ENCODE measurements at places on chromosomes 11 and 22.

DNA sequence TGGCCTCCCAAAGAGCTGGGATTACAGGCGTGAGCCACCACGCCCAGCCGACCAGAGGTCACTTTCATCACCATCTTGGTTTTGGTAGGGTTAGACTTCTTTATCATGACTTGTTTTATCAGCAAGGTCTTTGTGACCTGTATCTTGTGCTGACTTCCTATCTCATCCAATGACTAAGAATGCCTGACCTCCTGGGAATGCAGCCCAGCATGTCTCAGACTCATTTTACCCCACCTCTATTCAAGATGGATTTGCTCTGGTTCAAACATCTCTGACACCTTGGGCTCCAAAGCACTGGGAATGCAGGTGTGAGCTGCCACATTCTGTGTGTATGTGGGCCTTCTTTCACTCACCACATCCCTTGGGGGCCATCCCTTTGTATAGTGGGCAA lies 5.1 kb upstream of the TALDO1 start:
- no peak for DNase-seq

- no peak for DNase-seq
Observed at GRCh38 chr11:126134461-126135155, 71.9 kb upstream of the CDON start.

DNA sequence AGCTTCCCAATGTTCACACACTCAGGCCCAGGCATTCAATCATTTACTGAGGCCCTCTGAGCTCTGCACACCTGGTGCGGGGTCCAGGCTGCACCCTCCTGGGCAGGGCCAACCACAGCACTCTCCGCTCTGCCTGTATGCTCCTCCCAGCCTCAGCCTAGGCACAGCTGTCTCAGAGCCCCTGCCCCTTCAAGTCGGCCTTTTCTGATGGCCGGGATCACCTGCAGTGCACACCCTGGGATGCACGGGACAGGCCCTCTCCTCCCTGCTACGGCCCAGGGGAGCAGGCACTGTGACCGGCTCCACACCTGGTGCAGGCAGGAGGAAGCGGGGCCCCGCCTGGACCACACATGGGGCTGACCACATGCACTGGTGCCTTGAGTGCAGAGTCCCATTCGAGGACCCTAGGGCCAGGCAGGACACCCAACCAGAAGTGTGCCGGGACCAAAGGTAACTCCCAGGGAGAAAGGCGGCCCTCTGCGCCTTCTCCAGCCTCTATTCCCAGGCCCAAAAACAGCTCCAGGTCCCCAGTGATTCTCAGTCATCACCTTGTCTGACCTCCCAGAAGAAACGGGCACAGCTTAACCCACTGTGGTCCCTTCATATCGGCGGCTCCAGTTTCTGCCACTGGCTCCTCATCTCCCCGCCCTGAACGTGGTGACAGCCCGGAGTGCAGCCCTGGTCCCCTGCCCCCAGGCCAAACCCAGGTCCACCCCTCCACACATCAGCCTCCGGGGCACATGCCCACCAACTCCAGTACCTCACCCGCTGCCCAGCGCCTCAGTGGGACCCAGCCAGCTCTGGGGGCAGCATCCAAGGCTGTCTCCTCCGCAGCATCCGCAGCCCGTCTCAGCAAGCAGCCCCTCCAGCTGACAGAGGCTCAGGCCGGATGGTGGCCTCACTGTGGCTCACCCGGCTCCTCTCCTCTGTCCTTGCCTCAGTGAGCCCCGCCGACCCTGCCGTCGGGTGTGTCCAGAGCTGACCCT lies 17.5 kb downstream of the SULT4A1 start:
- no peak for DNase-seq

GRCh38 chr11:3109921-3110706 lies 52.9 kb upstream of the CARS1 start:
- no peak for DNase-seq

DNA sequence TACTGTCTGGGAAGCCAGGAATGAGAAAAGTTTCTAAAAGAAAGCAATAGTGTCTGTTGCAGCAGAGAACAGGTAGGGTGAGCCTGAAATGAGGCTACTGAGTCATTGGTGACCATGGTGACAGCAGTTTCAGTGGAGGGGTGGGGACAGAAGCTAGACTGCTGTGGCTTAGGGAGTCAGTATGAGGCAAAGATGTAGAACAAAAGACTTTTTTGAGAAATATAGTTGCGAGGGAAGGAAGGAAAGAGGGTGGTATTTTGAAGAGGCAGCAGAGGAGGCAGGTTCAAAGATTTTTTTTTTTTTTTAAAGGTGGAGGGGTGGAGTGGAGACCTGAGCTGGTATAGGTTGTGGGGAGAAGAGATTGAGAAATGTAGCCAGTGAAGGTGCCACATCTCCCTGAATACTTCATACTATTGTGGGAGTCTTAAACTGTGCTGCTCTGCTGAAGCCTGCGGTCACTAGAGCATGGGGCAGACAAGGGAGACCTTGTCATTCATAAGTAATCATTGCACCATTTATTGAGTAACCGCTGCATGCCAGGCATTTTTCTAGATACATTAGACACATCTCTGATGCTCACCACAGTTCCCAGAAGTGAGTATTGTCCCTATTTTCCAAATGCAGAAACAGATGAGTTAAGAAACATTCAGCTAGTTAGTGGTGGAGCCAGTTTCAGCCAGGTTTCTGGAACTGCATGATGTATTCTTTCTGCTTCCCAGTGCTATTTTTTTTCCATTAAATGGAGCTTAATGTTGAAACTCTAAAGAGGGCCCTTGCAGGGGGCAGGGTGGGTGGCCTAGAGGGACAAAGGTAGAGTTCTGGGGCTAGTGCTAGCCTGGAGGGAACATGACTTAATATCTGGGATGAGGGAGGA lies 49.9 kb downstream of the STIM1 start:
- DNase-seq, result no peak

DNA sequence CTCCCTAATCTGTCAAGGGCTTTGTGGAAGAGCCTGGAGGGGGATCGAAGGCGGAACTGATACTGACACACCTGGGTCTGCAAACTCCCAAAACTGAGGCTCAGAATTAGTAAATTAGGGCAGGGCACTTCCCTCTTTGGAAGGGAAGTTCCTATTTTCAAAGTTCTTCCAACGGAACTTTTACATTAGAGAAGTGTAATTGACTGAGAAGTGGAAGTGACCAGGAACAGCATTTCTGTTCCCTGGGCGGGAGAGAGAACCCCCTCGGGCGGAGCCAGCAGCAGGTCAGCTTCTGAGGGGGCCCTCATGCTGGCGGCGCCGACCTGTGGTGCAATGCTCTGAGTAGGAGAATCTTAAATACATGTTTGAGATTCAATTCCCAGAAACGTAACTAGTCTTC lies 1.1 kb upstream of the CBL start:
- no peak for DNase-seq

DNA sequence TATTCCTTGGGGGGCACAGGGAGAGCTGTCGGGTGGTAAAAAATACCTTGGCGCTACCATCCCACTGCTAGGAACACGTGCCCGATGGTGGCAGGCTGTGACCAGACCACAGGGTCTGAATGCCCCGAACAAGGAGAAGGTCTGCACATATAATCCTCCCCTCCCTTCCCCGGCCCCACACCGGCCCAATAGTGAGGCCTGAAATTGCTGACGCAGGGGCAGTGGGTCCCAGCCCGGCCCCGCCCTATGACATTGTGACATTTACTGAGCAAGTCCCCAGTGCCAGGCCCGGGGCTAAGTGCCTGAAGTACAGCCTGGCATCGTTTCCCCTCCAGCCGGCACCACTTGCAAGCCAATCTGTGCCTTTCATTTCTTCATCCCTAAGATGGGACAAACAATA lies 19.5 kb downstream of the MN1 start:
- DNase-seq, result no peak

DNA sequence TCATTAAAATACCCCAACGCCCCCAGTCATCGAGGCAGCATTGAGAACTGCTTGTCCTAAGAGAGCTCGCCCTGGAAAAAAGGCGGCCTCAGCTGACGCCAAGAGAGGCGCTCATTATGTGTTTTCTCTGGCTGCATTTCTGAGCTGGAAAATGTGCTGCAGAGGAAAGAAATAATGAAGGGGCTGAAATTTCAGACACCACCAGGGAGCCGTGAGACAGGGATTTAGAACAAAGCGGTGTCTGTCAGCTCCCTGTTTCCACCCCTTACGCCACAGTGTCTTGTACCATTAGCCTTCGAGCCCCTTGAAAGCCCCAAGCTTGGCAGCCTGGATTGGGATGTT lies 14.4 kb downstream of the USH1C start:
- DNase-seq, result no peak

GRCh38 chr11:126898802-126899201 lies 101.8 kb downstream of the KIRREL3 start:
- DNase-seq, result no peak

DNA sequence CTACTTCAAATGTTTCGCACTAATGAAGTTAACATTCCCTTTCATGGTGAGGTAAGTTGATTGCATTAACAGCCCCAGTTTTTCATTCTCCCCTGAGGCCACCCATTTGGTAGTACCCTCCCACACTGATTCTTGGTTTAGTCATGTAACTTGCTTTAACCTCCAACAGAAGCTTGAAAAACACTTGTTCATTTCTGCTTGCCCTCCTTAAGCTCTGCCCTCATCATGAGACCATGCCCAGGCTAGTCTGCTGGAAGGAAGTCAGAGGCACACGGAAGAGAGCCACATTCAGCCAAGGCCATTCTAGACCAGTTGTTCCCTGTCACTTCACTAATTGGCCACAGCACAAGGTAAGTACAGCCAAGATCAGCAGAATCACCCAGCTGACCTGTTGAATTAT lies 50.7 kb upstream of the CD44 start:
- no peak for DNase-seq

- DNase-seq, result peak; percentile 64
Observed at GRCh38 chr11:131195661-131196517, 174.5 kb upstream of the NTM start.

GRCh38 chr11:108672113-108672512 lies 7.2 kb downstream of the DDX10 start:
- peak; percentile 66 for DNase-seq

GRCh38 chr11:16926883-16927626 lies 87.2 kb downstream of the PLEKHA7 start:
- no peak for DNase-seq

- no peak for DNase-seq
Observed at GRCh38 chr11:69001243-69002081, 11.6 kb downstream of the MRGPRF start.

DNA sequence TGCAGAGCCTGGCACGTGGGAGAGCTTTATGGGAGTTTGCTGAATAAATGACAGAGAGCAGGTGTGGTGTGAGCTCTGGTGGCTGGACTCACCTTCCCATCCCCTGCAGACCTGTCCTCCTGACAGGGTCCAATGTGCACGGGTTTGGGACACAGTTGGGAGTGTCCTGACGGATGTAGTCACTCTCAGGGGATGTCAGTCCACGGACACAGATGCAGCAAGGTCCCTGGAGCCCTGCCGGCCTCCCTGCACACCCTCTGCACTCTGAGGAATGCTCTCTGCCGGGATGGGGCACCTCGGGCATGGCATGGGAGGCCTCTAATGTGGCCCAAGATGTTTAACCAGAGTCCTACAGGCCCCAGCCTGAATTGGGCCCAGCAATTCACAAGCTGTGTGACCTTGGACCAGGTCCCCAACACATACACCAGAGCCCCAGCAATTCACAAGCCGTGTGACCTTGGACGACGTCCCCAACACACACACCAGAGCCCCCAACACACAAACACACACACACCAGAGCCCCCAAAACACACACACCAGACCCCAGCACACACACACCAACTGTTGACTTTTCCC lies 30.0 kb upstream of the RFPL3 start:
- no peak for DNase-seq

DNA sequence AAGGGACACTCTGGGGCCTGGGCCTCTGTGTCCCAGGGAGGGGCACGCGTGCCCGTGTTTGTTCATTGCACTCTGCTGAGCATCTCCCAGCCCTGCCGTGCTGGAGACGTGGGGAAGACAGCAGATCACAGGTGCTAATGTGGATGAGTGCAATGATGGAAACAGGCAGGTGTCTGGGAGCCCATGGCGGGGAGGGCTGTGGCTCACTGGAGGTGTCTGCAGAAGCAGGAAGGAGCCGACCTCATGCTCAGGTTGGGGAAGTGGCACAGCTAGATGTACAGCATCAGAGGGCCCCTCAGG lies 7.9 kb downstream of the TMEM258 start:
- no peak for DNase-seq

DNA sequence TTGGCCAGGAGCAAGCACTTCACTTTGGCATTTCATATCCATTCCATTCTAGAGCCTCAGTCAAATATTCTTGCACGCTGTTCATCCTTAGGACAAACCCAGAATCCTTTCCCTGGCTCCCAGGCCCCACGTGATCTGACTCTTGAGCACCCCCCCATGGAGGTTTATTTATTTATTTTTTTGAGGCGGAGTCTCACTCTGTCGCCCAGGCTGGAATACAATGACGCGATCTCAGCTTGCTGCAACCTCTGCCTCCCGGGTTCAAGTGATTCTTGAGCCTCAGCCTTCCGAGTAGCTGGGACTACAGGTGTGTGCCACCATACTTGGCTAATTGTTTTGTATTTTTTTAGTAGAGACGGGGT lies 12.7 kb upstream of the TSGA10IP start:
- no peak for DNase-seq

GRCh38 chr22:24140357-24140756 lies 40.9 kb upstream of the SUSD2 start:
- DNase-seq, result no peak

GRCh38 chr11:103961010-103961409 lies 75.4 kb upstream of the DDI1 start:
- DNase-seq, result no peak

- DNase-seq, result no peak
Observed at GRCh38 chr11:11981840-11982239, 26.6 kb downstream of the DKK3 start.

DNA sequence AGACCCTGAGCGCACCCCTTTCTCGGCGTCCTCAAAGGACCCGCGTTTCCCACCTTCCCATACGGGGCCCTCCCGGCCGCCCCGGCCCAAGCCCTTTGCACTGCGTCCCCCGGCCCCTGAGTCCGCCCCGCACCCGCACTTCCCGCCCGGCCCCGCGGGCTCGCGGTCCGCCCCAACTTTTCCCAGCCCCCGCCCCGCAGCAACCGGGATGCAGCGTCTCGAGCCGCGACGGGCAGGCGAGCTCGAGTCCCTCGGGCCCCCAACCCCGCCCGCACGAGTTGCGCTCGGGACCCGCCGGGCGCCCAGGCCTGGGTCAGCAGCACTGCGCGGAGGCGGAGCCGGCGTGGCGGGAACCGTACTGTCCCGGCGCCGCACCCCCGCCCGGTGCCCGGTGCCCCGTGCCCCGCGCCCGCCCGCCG lies 371 bp downstream of the SMCO4 start:
- no peak for DNase-seq

DNA sequence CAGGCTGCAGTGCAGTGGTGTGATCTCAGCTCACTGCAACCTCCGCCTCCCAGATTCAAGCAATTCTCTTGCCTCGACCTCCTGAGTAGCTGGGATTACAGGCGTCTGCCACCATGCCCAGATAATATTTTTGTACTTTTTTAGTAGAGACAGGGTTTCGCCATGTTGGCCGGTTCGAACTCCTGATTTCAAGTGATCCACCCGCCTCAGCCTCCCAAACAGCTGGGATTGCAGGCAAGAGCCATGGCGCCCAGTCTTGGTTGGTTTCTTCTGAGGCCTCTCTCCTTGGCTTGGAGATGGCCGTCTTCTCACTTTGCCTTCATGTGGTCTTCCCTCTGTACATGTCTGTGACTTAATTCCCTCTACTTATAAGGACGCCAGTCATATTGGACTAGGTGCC lies 254.6 kb downstream of the BUD13 start:
- no peak for DNase-seq

- DNase-seq, result no peak
Observed at GRCh38 chr11:85855341-85855656, at the start of gene CCDC83. Gene CCDC83 (plus strand): TSS chr11:85855383. CDS start chr11:85865124, 9,741 bp downstream.
